ENCODE measurements at places on chromosomes 1 and 21. TPM values are rescaled to one million over a fixed set of nuclear protein-coding genes. Genes with fewer than 3 reads are reported as not detected.

SH3D21 gene
- total RNA-seq: 1.9 TPM

- DNase-seq: no peak
These were observed 140.7 kb downstream of the FAM78B start for GRCh38 chr1:166026143-166026542.

DNA sequence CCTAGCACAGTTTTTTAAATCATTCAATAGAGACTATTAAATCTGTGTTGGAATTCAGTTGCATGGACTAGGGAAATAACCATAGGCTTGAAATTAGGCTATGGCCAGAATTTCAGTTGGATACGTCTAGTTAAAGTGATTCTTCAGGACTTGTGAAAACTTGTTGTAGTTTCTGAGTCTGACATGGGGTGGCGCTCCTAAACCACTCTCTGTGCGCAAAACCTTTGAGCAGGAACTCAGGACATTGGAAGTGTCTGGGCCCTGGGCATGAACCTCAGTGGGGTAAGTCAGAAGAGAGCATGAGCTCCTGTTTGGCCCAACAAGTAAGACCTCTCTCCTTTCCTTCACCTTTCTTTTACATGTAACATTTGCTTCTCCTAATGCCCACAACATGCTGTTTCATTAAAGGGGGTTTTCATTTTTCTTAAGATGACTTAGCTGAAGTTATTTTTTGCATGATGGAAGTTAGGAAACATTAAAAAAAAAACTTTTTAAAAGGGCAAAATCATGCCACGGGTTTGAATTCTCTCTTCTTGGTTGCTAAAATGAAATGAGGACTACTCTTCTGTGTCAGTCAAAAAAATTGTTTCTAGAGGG lies 17.1 kb upstream of the CCDC190 start:
- no peak for DNase-seq

DNA sequence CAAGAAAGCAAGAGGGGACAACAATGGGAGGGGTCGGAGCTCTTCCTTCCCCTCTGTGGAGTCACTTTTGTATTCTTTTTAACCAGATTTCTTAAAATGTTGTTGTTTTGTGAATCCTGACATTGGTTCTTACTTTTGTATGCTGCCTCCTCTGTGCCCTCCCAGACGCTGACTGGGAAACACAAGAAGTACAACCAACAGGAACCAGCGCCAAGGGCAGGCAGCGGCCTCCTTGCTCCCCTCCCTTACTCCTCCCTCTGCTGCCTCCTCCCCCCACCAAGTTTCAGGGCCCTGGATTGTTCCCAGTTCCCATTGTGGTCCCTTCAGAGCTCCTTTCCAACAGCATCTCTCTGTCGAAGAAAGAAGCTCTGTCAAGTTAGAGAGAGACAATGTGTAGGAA lies 111.1 kb downstream of the BRINP2 start:
- DNase-seq: no peak

Data from T-helper 17 cell (primary cell).